Nucleus accumbens (tissue), 56 donors: ENCODE measurements at places on chromosomes 1 and 21.

DNA sequence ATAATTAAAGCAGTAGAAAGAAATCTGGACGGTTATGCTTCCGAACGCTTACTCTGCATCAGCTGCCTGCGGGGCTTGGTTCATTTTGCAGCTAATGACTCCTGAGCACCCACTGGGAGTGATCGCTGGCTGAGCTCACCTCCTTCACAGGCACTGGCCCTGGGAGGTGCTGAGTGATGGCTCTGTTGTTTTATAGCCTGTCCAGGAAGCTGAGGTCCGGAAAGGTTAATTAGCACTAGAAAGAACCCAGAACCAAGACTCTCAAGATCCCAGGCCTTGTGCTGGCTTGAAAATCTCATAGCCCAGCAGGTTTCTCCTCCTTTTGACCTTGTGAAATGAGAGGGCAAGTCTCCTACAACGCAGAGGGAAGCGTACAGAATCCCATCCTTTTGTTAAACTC, 226.2 kb downstream of the AJAP1 start:
- no peak for DNase-seq

GRCh38 chr1:64654519-64655341, 90.1 kb upstream of the RAVER2 start:
- DNase-seq: no peak

GRCh38 chr1:147072482-147073432, 99.5 kb downstream of the PRKAB2 start:
- no peak for DNase-seq

DNA sequence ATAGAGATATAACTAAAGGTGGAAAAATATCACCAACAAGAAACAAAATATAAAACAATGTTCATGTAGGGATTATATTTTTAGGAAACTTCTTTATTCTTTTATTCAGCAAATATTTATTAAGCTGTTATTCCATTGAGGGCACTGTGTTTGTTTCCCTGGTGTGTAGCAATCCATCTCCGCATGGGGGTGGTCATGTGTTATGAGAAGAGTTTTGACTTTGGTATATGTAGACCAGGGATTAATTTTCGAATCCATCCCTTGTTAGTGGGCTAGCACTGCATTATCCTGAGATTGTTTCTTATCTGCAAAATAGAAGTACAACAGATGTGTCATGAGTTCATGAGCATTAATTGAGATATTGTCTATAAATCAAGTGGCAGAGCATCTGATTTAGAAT, 190.2 kb upstream of the LRRC7 start:
- DNase-seq: no peak

GRCh38 chr1:110620686-110621085, 14.5 kb upstream of the KCNA2 start:
- no peak for DNase-seq

DNA sequence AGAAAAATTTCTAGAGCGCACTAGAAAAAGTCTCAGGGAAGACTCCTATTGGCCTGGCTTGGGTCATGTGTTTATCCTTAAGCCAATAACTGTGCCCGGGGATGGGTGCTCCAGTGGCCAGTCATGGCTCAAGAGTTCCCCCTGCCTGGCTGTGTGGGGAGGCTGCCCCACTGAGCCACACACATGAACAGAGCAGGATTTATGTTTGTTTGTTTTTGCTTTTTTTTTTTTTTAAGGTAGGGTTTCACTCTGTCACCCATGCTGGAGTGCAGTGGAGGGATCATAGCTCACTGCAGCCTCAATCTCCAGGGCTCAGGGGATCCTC, 21.8 kb downstream of the EDN2 start:
- DNase-seq: no peak

- no peak for DNase-seq
These were observed 256.6 kb downstream of the CTH start for GRCh38 chr1:70667494-70668170.

DNA sequence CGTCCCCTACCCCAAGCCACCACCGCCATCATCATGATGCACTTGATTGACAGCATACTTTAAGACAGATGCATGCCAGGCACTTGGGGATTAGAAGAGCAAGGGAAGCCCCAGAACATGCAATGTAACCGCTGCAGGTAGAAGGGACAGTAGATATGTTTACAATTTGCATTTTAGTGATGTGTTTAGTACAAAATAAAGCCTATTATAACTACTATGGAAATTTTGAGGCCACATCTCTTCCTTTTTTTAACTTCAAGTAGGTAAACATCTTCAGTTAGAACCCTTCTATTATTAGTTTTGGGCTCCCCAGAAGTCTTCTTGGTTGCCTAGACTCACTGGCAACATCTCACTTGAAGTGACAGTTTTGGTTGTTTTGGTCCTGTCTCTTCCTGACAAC, 25.3 kb downstream of the CR1L start:
- no peak for DNase-seq

GRCh38 chr1:72869441-72869840, 587.1 kb upstream of the NEGR1 start:
- DNase-seq: no peak

- no peak for DNase-seq
These were observed 14.3 kb downstream of the ATP2B4 start for GRCh38 chr1:203640723-203641502.

DNA sequence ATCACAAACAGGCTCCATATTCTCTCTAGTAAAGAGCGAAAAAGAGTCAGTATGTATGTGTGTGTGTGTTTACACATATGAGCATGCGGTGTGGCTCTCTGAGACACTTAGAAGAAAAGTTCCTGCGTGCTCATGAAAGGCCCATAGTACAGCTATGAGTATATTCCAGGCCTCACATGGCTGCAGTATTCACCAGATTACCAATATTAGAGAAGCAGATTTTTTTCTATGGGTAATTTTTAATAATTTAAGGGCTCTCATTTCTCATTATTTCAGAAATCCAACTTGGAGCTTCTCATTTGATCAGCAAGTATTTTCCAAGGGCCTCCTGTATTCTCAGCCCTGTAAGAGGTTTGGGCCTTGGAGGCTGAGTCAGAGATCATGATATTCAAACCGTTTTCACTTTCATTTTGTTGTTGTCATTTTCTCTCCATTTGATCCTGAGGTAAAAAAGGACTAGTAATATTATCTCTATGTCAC, 232.9 kb upstream of the SGIP1 start:
- DNase-seq: no peak

DNA sequence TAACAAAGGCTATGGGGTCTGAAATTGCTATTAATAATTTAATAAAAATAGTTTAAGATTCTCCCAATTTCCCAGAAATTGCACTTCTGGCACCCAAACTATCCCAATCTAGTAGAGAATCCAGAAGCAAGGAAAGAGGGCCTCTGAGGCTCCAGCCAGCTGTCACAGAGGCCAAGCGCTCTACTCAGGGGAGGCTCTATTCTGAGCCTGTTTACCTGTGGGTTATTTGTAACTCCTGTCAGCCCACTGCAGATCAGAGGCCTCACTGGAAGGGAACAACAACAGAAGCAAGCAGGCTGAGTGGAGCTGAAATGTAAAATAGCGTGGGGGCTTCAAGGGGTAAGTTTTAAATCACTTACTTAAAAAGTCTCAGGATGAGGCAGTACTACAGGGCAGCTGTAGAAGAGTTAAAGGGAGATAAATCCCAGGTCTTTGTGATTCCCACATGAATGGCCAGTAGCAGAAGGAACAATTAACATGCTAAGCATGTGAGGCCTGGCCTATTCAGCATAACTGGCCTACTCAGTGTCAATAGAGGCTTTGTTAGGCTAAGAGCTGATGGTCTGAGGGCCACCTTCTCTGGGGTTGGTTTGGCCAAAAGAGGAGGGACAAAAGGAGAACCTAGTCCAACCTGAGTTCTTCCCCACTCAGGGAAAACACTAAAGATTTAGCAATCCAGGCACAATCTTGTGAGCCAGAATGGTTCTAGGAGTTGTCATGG, 12.8 kb downstream of the ZNF687 start:
- peak; percentile 37 for DNase-seq

GRCh38 chr1:1680912-1681273, 11.7 kb downstream of the SLC35E2B start:
- no peak for DNase-seq

GRCh38 chr1:176866011-176866714, 298.3 kb downstream of the ASTN1 start:
- no peak for DNase-seq

- no peak for DNase-seq
These were observed 23.6 kb downstream of the DYRK3 start for GRCh38 chr1:206658981-206659273.

GRCh38 chr1:155202198-155202597, 5.5 kb downstream of the THBS3 start:
- no peak for DNase-seq

DNA sequence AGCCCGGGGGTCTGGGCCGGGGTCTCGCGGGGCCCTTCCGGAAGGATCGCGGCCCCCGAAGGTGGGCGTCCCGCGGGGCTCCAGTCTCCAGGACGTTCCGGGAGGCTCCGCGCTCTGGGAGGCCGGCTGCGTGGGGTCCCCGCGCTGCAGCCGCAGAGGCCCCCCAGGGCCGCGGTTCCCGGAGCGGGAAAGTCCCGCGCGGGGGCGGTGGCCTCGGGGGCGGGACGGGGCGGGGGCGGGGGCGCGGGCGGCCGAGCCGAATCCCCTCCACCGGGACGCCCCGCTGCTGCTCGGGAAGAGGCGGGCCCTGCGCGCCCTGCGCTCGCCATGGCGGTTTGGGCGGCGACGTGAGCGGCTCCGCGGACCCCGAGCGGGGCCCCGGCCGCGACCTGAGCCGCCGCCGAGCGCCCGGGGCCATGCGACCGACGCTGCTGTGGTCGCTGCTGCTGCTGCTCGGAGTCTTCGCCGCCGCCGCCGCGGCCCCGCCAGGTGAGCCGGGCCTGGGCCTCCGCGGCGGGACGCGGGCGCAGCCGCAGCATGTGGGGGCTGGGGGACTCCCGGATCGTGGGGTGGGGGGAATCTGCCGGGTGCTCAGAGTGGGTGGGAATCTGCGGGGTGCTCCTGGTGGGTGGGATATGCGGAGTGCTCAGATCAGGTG, at the start of gene IFNGR2:
Gene IFNGR2 (plus strand): TSS at position 286 of the 658 bp plus-strand sequence. CDS start 131 bp downstream, at position 417.
- no peak for DNase-seq
